ENCODE measurements at places on chromosomes 6 and 20.

DNA sequence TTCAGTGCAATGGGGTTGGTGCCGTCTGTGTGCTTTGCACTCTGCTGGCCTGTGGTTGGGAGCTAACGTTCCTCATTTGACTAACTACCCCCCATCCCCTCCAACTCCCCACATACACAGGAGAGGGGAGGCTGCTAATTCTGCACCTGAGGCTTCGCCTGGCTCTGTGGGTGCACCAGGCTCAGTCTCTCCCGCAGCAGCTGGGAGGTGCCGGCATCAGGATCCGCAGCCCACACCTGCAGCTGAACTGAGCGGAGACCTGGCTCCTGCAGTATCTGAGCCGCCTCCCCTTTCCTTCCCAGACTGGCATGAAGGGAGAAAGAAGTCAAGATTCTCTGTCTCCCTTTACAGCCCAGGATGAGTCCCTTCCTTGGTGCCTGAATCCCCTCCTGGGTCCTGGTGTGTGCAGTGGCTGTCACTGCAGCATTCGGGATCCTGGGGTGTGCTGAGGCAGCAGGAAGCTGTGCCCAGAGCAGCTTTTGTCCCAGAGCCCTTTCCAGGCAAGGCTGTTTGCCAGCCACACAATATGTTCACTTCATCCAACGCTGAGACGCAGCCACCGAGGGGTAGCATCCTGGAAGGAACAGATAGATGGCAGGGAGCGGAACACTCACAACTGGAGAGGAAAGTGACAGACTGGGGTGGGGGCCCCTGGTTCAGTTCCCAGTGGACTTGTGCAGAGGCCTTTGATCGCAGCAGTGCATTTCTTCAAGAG, 70.2 kb downstream of the CDH4 start:
- DNase-seq: no peak

GRCh38 chr6:6583836-6584235, 4.7 kb upstream of the LY86 start:
- DNase-seq: peak; percentile 13

- no peak for DNase-seq
Measured at GRCh38 chr6:126335210-126335609, 4.7 kb upstream of the CENPW start.

DNA sequence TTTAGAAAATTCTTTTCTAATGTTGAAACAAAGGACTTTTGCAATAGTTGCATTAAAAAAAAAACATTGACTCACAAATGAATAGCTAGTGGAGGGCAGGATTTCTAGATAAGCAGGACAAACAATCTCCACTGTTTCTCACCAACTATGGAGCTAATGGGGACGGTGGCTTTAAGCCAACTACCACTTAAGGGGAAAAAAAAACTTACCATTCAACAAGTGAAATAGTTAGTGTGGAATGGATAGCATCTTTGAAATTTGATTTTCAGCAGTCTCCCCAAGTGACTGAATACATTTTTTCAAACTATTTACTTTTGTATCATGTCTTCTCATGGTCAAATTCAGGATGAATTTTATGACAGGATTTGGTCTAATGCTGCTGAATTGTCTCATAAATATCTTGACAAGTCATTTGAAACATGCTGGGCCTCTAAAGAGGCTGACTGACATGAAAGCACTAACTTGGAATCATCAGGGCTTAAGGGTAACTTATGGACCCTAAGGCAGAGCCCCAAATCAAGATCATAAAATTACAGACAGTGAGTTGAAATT, 100.5 kb downstream of the EYA4 start:
- no peak for DNase-seq

DNA sequence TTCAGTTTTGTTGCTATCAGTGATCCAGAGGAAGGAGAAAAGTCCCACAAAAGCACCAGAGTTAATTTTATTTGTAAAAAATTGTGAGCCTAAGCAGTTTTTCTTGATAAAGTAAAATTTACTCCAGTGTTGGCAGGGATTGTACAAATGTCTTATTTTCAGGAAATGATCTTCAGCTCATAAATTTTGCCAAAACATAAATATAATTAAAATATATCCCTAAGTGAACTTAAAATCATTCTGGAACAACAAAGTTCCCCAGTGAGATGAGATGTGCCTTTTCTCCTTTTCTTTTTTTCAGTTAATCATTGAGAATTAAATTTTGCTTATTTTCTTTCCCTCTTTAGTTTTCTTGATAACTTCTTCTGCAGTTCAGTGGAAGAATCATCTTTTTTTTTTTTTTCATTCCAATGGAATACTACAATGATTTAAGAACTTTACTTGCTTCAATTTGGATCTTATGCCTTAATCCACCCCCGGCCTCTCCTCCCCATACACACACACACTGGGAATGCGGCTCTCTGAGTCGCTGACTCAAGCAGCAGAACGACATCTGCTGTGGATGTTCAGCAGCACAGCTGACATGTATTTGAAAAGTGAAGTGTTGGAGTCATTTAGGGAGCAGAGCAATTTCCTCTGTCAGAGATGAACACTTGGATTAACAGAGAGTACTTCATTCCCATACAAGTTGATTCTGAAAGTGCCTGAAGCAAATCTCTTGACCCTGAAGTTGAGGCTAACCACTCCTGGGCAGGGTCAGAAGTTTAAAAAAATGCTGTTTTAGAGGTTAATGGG, 27.7 kb upstream of the LAMA4 start:
- DNase-seq: no peak

DNA sequence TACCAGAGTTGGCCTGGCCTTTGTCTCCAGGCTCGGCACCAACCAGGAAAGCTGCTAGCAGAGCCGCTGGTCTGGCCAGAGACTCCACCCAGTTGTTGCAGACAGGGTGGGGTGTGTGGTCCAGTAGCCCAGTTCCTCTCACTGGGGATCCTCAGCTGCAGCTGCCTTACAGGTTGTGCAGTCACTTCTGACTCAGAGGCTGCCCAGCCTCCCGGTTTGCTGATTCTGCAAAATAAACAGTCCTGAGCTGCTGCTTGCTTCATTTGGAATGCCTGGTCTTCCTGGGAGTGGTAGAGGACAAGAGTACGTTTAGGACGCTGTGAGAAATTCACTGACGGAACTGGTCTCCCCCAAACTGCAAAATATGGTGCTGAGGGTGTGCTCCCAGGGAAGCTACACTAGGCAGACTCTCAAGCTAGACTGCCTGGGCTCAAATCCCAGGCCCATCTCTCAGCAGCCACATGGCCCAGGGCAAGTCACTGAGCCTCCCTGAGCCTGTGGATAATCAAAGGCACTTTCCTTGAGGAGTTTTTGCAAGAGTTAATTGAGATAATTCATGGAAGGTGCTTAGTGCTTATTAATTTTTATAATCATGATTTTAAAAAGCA, 246.1 kb downstream of the TFAP2C start:
- DNase-seq: no peak

DNA sequence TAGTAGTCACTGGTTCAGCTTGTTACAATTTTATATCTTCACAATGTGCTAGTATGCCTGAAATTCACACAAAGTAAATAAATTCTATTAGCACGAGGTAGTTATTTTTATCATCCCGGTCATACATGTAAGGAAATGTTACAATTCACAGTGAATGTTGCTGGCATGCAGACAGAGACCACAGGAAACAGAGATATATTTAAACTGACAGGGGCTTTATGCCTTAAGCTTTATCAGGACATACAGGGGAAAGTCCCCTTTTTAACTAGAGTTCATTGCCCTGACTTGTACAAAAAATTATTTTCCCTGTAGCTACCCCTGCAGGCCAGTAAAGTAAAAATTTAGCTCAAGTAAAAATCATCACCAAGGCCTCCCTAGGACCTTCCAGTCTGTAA, 712.0 kb upstream of the NRSN1 start:
- DNase-seq: no peak

- DNase-seq: no peak
Measured at GRCh38 chr20:16537025-16537665, 36.1 kb downstream of the KIF16B start.

- DNase-seq: no peak
Measured at GRCh38 chr20:63191400-63191799, 24.5 kb downstream of the YTHDF1 start.

DNA sequence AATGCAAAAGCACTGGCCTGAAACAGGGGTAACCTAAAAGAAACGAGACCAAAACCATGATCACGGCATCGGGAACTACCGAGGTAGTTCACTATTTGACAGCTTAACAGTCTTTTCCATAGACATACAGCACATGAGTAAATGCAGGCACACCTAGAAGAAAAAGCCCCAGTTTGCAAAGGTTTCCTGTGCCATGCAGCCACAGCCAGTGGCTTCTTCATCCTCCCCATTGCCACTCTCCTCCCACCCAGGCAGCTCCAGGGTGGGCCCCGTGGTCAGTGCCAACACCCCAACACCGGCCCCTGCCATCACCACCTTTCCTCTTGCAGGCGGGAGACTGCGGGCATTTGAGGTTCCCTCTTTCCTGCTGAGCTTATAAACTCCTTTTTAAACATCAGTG, 115.4 kb downstream of the SLC23A2 start:
- no peak for DNase-seq
